Central memory CD4-positive, alpha-beta T cell (primary cell): ENCODE measurements at places on chromosomes 7 and 10.
A peak's percentile ranks its signal among the peaks of the same experiment; 100 is the strongest.

GRCh38 chr10:129396021-129396722 is 70.9 kb upstream of the MGMT start:
- DNase-seq: no peak

DNA sequence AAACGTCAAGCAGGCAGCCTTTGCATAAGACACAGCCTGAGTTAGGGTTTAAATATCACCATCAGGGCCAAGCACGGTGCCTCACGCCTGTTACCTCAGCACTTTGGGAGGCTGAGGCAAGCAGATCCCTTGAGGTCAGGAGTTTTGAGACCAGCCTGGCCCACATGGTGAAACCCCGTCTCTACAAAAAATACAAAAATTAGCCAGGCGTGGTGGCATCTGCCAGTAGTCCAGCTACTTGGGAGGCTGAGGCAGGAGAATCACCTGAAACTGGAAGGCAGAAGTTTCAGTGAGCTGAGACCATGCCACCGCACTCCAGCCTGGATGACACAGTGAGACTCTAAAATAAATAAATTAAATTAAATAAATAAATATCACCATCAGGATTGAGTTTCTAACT is 33.0 kb downstream of the SRPK2 start:
- no peak for DNase-seq

GRCh38 chr10:85600026-85600743 is 766.4 kb downstream of the GRID1 start:
- no peak for DNase-seq

DNA sequence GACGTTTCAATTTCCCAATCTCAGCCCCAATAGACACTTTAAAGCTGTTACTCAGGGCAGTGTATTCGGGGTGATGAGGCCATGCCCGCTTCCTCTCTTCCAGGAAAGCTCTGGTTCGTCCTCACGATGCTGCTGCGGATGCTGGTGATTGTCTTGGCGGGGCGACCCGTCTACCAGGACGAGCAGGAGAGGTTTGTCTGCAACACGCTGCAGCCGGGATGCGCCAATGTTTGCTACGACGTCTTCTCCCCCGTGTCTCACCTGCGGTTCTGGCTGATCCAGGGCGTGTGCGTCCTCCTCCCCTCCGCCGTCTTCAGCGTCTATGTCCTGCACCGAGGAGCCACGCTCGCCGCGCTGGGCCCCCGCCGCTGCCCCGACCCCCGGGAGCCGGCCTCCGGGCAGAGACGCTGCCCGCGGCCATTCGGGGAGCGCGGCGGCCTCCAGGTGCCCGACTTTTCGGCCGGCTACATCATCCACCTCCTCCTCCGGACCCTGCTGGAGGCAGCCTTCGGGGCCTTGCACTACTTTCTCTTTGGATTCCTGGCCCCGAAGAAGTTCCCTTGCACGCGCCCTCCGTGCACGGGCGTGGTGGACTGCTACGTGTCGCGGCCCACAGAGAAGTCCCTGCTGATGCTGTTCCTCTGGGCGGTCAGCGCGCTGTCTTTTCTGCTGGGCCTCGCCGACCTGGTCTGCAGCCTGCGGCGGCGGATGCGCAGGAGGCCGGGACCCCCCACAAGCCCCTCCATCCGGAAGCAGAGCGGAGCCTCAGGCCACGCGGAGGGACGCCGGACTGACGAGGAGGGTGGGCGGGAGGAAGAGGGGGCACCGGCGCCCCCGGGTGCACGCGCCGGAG is 2.6 kb downstream of the GJD4 start:
- DNase-seq: no peak

- DNase-seq: no peak
Measured at GRCh38 chr7:70076325-70076724, 478.1 kb downstream of the AUTS2 start.

- DNase-seq: peak; percentile 67
Measured at GRCh38 chr7:35985126-35985754, 167.8 kb upstream of the EEPD1 start.

DNA sequence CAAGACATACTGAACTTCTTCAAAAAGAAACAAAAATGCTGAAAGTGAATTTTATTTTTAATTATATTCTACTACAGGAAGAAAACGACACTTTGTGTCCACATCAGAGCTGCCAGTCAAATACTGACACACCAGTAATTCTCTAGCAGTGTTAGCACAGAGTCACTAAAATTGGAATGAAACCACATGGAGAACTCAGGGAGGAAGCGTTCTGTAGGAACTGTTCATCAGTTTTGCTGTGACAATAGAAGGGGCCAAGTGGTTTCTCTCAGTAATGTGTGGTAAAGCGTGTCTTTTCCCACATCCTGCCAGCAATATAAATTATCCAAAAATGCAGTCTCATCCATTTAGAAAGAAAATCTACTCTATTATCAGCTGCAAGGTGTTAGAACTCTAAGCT is 683.3 kb downstream of the GRM8 start:
- DNase-seq: no peak

DNA sequence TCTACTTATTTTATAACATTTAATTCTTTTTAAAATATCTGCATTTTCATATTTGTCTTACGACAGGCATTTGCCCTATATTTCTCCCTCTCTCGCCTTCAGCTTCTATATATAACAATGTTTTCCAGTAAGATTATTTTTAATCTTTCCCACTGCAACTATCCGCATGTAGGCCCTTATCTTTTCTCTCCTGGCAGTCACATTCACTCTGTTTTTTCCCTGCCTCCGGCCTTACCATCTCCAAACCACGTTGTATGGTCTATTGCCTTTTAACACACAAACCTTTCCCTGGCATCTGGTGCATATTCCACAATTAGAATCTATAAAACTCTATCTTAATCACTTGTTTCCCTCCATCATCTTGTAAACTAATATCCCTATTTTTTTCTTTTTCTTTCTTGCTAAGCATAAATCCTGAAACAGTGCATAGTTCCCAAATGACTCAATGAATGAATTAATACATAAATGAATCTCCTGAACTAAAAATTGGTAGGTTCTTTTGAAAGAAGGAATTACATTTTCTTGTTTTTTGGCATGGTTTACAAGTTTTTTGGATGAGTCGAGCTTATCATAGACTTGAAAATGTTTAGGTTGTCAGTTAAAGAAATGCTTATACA is 173.2 kb downstream of the SEMA3A start:
- no peak for DNase-seq

DNA sequence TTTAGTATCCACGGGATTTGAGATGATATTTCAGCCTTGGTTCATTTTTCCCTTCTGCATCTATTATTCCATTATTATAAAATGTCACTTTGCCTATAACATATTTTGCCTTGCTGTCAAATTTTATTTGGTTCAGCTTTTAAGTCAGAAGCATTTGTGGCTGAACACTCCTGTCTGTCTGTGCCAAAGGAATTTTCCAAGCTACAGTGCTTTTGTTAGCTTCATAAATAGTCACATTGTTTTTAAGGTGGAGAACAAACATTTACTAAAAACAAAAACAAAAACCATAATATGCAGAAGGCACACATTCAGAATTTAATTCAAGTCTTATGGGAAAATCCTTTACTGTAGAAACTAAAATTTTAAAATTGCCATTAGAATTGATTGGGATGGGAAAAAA is 33.8 kb upstream of the ELMO1 start:
- DNase-seq: no peak

- DNase-seq: no peak
Measured at GRCh38 chr7:2253525-2254244, 11.7 kb downstream of the NUDT1 start.

DNA sequence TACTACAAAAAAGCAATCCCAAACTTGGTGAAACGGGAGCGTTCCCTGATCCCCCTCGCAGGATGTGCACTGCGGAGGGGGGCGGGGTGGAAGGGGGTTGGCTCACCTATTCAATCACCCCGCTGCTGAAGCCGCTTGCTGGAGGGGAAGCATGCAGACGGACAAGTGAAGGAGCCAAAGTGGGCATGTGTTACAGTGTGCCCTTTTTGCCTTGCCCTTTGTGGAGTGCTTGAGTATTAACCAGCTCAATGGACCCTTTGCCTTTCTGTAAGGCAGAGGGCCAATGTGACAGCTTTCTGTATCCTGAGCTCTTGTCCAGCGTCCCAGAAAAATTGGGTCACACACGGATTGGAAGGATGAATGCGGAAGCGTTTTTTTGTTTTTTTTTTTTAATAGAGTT is 348.9 kb upstream of the NPSR1 start:
- no peak for DNase-seq

- DNase-seq: no peak
Measured at GRCh38 chr7:98215561-98216495, 4.6 kb downstream of the BHLHA15 start.

DNA sequence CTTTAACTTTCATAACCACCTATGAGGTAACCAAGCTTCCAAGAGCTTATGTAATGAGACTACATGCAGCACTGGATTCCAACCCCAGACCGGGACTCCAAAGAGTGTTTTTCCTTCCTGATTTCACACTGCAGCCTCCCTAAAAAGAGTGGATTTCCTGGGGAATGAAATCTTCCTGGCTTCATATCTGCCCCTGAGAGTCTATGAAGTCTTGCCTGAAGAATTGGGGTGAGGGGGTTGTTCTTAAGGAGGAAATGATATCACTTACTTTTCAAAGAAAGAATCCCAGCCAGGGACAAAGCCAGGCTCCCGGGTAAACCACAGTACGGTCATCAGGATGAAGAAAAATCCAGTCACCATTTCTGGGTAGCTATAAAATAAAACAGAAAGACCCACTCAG is 29.7 kb downstream of the STMP1 start:
- DNase-seq: no peak

GRCh38 chr10:113099431-113100183 is 149.6 kb downstream of the TCF7L2 start:
- DNase-seq: no peak
